NCI-H226 (cell line): ENCODE measurements at places on chromosomes 1 and 21.

GRCh38 chr1:84247425-84248220 is 53.9 kb upstream of the SAMD13 start:
- DNase-seq, result no peak

- peak; percentile 91 for DNase-seq
Measured at GRCh38 chr1:58727364-58727763, 27.5 kb upstream of the MYSM1 start.

DNA sequence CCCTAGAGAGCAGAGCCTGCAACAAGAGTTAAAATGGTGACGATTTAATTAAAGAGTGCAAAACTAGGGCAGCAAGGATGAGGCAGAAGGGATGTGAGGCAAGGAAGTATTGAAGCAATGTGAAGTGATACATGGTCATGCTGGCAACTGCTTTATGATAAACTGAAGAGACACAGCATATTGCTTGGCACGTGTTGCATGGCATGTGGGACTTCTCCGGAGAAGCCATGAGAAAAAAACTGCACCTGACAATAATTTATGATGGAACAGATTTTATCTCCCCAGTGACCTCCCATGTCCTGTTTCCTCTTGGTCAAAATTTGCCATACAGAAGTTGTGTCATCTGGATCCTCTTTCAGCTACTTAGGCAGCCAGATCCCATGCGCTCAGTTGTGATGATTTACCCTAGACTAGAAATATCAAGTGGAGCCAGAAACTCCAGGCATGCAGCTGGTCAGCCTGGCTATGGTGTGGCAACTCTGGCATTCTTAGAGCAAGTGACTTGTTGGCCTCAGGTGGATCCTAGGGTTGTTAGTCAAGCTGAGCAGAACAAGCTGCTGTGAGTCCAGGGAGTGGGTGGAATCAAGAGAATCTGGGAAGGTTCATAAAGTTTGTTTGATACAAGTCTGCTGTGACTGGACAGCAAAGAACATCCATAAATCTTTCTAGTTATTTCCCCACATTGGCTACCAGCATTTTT is 611.4 kb upstream of the USP24 start:
- no peak for DNase-seq

DNA sequence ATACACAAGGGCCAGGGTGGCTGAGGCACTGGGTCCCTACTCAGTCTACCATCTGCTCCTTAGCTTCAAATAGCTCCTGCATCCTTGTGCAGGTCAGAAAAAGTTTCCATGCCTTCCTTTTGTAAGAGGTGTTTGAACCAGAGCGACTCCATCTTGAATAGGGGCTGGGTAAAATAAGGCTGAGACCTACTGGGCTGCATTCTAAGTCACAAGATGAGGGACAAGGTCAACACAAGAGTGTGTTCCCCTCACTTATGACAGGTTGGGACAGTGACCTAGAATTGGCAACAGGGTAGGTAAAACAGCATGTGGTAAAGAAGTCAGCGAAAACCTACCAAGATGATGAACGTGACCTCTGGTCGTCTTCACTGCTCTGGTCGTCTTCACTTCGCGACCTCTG is 120.5 kb downstream of the KCNK1 start:
- no peak for DNase-seq
